ENCODE measurements at places on chromosomes 1 and 21. TPM values are rescaled to one million over a fixed set of nuclear protein-coding genes. Genes with fewer than 3 reads are reported as not detected.

Gene COL8A2
- 0.08 TPM for total RNA-seq

Gene C1orf210
- not detected for total RNA-seq

Gene HES3
- total RNA-seq = not detected

Gene FAM43B
- total RNA-seq = not detected

Gene LCE1C
- total RNA-seq = not detected

Gene ARMH1
- total RNA-seq = 8.7 TPM

Gene OBSCN
- 6.4 TPM for total RNA-seq

Gene CHD5
- total RNA-seq = 0.78 TPM

Gene SLAMF1
- total RNA-seq = 52.1 TPM

Gene KLHDC8A
- not detected for total RNA-seq

Gene ZNF695
- 1.2 TPM for total RNA-seq

Gene EIF3I
- 244 TPM for total RNA-seq

Gene GJA9
- total RNA-seq = not detected

All from natural killer cell treated with Interleukin-12 subunit alpha and Interleukin-12 subunit beta and Interleukin-15 and Interleukin-18, amount 100 ng/mL, for 72 hours (primary cell).